ENCODE measurements at places on chromosomes 7 and 10.

DNA sequence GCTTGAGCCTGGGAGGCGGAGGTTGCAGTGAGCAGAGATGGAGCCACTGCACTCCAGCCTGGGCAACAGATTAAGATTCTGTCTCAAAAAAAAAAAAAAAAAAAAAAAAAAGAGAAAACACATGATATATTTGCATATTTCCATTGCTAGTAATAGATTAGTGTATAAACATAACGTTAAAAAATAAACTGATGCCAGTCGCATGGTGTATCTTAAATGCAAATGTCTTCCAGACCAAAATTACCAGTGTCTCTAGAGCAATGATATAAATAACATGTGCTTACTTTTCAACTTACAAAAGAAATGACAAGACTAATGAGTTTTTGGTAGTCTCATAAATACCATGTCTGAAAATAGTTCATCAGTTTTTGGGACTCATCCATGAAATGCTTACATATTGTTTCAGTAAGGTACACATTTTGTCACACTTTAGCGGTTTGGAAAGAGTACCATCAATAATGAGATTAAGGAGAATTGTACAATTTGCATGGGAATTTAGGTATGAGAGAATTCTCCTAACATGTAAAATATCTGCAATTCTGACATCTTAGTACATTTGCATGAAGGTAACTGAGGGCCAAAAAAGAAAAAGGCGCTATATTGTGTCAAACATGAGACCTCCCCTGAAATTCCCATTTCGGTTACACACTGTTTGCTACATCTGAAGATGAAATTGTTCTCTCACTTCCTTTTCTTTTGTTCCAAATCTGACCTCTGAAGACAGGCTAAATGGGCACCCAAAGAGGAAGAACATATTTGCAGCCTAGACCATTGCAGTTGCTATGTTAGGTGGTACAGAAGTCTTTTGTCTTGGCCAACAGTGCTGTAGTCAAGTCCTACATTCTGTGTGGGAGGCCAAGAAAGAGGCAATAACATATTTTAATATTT is 51.5 kb upstream of the PIP4K2A start:
- H3K27ac ChIP-seq = no peak overlapping the region
- H3K36me3 ChIP-seq = peaks cover 2% of the 10 kb centered on the region
- H3K4me1 ChIP-seq = no peaks in the 10 kb centered on the region
- DNase-seq = no peak

- H3K4me1 ChIP-seq = no peaks in the 10 kb centered on the region
- no peak for DNase-seq
- no peaks in the 10 kb centered on the region for H3K27me3 ChIP-seq
- peaks cover 7% of the 10 kb centered on the region for H3K36me3 ChIP-seq
- no peak overlapping the region for H3K27ac ChIP-seq
Measured at GRCh38 chr7:105618016-105618296, 36.7 kb upstream of the EFCAB10 start.

DNA sequence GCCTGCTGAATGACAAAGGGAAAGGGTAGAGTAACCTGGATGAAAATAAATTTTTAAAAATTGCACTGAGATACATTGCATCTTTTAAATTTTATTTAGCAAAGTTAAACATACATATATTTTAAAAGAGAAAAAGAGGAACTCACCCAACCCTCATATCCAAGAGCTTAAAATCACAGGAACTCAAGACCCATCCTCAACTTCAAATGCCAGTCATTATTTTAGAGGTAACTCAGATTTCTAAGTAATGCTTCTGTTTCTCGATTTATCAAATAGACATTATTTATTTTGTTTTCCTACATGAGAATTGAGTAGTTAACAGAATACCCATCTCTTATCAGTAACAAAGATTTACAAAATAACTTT is 32.4 kb upstream of the KMT2E start:
- H3K4me1 ChIP-seq = peaks cover 60% of the 10 kb centered on the region
- DNase-seq = no peak
- H3K4me3 ChIP-seq = no peak overlapping the region
- H3K27ac ChIP-seq = no peak overlapping the region

- peak overlapping the region; percentile 81 for H3K27ac ChIP-seq
- no peaks in the 10 kb centered on the region for H3K36me3 ChIP-seq
Measured at GRCh38 chr7:28409716-28410627, 2.3 kb upstream of the CREB5 start.

DNA sequence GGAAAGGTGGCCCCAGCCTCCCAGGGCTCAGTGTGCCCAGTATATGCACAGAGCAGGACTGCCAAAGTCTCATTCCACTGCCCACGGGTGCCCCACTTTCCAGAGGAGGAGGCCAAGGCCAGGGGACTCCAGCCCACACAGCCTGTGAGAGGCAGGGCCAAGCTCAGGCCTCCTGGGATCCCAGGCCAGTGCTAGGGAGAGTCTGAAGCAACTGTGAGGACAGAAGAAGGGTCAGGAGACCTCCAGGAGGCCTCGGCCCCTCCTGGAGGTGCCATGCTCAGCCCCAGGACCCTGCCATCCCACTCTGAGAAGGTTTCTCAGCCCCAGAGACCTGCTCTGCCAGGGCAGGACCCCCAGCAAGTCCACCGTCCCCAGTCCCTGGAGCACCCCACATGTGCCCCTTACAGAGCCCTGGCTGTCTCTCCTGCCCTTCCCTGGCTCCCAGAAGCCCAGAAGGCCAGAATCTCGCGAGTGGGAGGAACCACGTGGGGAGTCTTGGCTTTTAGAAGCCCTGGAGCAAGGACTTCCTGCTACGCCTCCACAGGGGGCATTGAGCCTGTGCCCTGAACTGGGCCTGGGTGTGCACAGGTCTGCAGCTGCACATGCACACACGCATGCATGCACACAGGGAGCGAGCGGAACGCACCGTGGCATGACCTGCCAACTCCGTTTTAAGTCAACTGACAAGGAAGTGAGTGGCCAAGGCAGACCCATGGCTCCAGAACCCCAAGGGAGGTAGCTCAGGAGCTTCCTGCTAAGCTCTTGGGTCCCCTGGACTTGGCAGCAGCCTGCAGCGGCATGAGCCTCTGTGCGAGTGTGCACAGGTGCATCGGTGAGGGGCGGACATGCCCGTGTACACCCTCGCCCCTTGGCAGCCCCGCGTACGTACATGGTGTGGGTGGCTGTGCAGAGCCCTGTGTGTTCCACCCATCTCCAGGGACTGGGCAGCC is 33.6 kb downstream of the ZCCHC24 start:
- H3K36me3 ChIP-seq = no peaks in the 10 kb centered on the region
- H3K4me3 ChIP-seq = no peak overlapping the region
- DNase-seq = no peak
- no peak overlapping the region for H3K27ac ChIP-seq
- H3K27me3 ChIP-seq = no peaks in the 10 kb centered on the region
- H3K4me1 ChIP-seq = peaks cover 5% of the 10 kb centered on the region

- H3K4me3 ChIP-seq = no peak overlapping the region
- H3K4me1 ChIP-seq = no peaks in the 10 kb centered on the region
- no peaks in the 10 kb centered on the region for H3K36me3 ChIP-seq
Measured at GRCh38 chr7:154647625-154648024, 355.3 kb downstream of the PAXIP1 start.

DNA sequence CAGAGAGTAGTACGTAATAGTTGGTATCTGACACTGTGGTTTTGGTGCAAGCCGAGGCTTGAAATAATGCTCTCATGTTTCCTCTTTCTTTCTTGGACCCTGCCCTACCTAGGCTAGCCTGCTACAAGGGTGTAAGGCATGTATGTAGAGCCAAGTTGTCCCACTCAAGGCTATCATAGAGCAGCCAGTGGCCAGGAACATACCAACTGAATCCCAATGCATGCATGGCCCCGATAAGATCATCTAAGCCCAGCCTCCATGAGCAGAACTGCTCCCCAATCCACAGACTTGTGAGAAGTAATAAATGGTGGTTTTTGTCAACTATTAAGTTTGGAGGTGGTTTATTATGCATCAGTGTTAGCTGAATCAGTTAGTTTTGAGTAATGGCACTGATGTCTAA is 250.2 kb downstream of the SH2D4B start:
- H3K36me3 ChIP-seq = no peaks in the 10 kb centered on the region
- H3K4me1 ChIP-seq = no peaks in the 10 kb centered on the region
- peaks cover 7% of the 10 kb centered on the region for H3K27me3 ChIP-seq
- DNase-seq = no peak

GRCh38 chr10:78870458-78870857 is 198.3 kb upstream of the ZMIZ1 start:
- peaks cover 3% of the 10 kb centered on the region for H3K4me1 ChIP-seq
- H3K4me3 ChIP-seq = no peak overlapping the region
- H3K27ac ChIP-seq = no peak overlapping the region
- no peak for DNase-seq

DNA sequence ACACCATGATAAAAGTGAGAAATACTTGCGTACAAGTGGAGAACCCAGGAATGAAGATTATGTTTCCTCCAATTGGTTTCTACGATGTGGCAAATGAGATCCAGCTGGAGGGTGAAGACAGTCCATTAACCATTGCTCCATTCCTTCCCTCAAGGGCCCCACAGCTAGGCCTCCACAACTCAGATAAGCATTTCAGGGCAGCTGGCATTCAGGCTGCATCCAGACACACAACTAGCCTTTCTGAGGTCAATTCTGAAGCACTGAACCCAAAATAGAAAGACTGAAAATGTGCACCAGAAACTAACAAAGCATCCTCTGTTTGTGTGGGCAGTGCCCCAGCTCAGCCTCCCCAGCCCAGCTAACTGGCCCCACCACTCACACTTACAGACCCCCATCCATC is 94.8 kb downstream of the GSAP start:
- H3K36me3 ChIP-seq = peaks cover 12% of the 10 kb centered on the region
- DNase-seq = no peak
- H3K4me1 ChIP-seq = peaks cover 5% of the 10 kb centered on the region
- H3K27me3 ChIP-seq = no peaks in the 10 kb centered on the region
- H3K27ac ChIP-seq = no peak overlapping the region

GRCh38 chr10:83182076-83182475 is 957.2 kb upstream of the GHITM start:
- no peak for DNase-seq
- no peak overlapping the region for H3K4me3 ChIP-seq
- H3K27me3 ChIP-seq = no peaks in the 10 kb centered on the region
- no peaks in the 10 kb centered on the region for H3K36me3 ChIP-seq
- no peaks in the 10 kb centered on the region for H3K4me1 ChIP-seq

GRCh38 chr10:74543276-74543675 is 283.1 kb upstream of the KAT6B start:
- peaks cover 2% of the 10 kb centered on the region for H3K4me1 ChIP-seq
- no peak overlapping the region for H3K4me3 ChIP-seq
- H3K27me3 ChIP-seq = no peaks in the 10 kb centered on the region
- H3K36me3 ChIP-seq = peaks cover 3% of the 10 kb centered on the region
- no peak overlapping the region for H3K27ac ChIP-seq
- DNase-seq = no peak

- H3K4me1 ChIP-seq = no peaks in the 10 kb centered on the region
- H3K27ac ChIP-seq = no peak overlapping the region
- no peak overlapping the region for H3K4me3 ChIP-seq
Measured at GRCh38 chr7:125136341-125136740, 206.7 kb upstream of the POT1 start.

GRCh38 chr7:49001610-49002033 is 77.3 kb downstream of the CDC14C start:
- H3K27ac ChIP-seq = no peak overlapping the region
- no peaks in the 10 kb centered on the region for H3K27me3 ChIP-seq

GRCh38 chr10:12018438-12019282 is 23.9 kb downstream of the UPF2 start:
- no peak for DNase-seq
- H3K27ac ChIP-seq = no peak overlapping the region
- no peak overlapping the region for H3K4me3 ChIP-seq
- no peaks in the 10 kb centered on the region for H3K27me3 ChIP-seq
- H3K36me3 ChIP-seq = peaks cover 5% of the 10 kb centered on the region
- H3K4me1 ChIP-seq = peaks cover 20% of the 10 kb centered on the region

GRCh38 chr10:132865171-132865631 is 77.2 kb downstream of the CFAP46 start:
- no peak overlapping the region for H3K27ac ChIP-seq
- no peak for DNase-seq
- no peaks in the 10 kb centered on the region for H3K36me3 ChIP-seq
- H3K4me1 ChIP-seq = peaks cover 3% of the 10 kb centered on the region

- DNase-seq = no peak
- no peak overlapping the region for H3K4me3 ChIP-seq
- H3K27ac ChIP-seq = no peak overlapping the region
Measured at GRCh38 chr7:2736411-2736914, 48.5 kb downstream of the AMZ1 start.

DNA sequence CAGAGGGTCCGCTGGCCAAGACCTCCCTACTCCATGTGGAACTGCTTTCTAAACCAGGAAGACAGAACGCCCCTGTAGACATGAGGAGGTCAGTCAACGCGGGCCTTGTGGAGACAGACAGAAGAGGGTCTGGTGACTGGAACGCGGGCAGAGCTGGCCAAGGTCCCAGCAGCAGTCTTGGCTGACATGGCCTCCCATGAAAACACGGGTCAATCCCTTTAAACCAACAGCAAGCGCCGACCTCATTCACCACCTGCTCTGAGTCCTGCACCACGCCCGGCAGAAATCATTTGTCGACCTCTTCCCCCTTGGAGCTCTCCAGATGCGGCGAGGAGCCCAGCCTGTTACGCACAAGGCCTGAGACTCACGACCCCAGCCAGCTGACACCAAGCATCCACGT is 78.5 kb downstream of the ZRANB1 start:
- H3K36me3 ChIP-seq = no peaks in the 10 kb centered on the region
- no peak overlapping the region for H3K27ac ChIP-seq
- H3K27me3 ChIP-seq = no peaks in the 10 kb centered on the region
- no peaks in the 10 kb centered on the region for H3K4me1 ChIP-seq
- no peak overlapping the region for H3K4me3 ChIP-seq
- no peak for DNase-seq

DNA sequence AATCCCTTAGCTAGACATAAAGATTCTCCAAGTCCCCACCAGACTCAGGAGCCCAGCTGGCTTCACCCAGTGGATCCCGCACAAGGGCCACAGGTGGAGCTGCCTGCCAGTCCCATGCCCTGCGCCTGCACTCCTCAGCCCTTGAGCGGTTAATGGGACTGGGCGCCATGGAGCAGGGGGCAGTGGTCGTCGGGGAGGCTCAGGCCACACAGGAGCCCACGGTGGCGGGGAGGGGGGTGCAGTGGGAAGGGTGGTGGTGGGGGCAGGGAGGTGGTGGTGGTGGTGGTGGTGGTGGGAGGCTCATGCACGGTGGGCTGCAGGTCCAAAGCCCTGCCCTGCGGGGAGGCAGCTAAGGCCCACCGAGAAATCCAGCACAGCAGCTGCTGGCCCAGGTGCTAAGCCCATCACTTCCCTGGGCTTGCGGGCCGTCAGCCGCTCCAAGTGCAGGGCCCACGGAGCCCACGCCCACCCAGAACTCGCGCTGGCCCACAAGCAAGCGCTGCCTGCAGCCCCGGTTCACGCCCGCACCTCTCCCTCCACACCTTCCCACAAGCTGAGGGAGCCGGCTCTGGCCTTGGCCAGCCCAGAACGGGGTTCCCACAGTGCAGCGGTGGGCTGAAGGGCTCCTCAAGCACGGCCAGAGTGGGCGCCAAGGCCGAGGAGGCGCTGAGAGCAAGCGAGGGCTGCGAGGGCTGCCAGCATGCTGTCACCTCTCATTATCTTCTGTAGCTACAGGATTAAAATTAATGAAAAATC is 732.5 kb upstream of the POM121L12 start:
- H3K4me3 ChIP-seq = no peak overlapping the region
- H3K27ac ChIP-seq = no peak overlapping the region
- H3K36me3 ChIP-seq = no peaks in the 10 kb centered on the region
- H3K27me3 ChIP-seq = no peaks in the 10 kb centered on the region
